NCI-H1436 (cell line): ENCODE measurements at places on chromosomes 2 and 18.

GRCh38 chr18:22816266-22817176 is 116.6 kb upstream of the RBBP8 start:
- DNase-seq, result peak; percentile 39

GRCh38 chr2:161391737-161392506 is 24.2 kb upstream of the TBR1 start:
- DNase-seq, result no peak

- DNase-seq, result no peak
Measured at GRCh38 chr18:66566616-66567015, 37.3 kb downstream of the CDH19 start.

DNA sequence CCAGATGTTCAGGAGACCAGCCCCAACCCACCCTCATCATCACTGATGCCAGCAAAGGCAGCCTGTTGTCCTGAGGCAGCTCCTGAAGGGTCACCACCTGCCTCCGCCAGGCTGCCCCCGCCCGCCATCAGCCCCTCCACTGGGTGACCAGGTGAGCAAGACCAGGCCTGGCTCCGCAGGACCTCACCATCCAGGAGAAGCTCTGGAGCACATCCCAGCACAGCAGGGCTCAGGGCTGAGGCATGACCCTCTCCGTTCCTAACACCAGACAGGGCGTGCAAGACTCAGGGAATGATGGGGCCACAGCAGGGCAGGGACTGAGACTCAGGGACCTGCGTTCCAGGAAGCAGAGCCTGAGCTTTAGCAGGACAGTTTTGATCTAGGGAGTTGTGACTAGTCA is 218.8 kb upstream of the RAB6C start:
- no peak for DNase-seq

GRCh38 chr18:75089748-75090327 is 119.1 kb downstream of the PTGR3 start:
- no peak for DNase-seq

GRCh38 chr18:34867520-34867919 is 157.4 kb downstream of the DTNA start:
- DNase-seq, result peak; percentile 48

DNA sequence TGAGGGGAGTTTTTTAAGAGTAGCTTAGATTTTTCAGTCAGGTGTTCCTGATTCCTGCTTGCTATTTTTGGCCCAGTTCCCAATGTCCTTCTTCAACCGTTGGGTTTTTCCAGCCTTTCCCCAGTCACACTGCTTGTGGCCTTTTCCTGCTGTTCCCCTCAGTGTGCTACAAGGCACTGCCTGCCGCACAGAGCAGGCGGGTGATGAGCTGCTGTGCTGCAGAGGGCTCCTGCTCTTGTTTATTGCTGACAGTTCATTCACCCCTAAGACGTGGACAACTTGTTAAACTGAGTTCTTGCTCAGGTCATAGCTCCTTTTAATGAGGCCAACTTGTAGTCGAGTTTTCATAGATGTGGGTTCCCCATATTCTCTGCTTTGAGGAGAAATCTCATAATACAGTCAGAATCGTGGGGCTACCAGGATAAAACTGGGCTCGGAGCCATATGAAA is 20.6 kb downstream of the EIF4E2 start:
- DNase-seq, result no peak

- DNase-seq, result no peak
Measured at GRCh38 chr2:150459281-150459680, 28.2 kb downstream of the RND3 start.

GRCh38 chr18:31671951-31672350 is 12.4 kb downstream of the B4GALT6 start:
- no peak for DNase-seq

- no peak for DNase-seq
Measured at GRCh38 chr2:85888020-85888683, 638 bp downstream of the ST3GAL5 start.

GRCh38 chr2:101961338-101962191 is 30.2 kb upstream of the IL1R2 start:
- no peak for DNase-seq

DNA sequence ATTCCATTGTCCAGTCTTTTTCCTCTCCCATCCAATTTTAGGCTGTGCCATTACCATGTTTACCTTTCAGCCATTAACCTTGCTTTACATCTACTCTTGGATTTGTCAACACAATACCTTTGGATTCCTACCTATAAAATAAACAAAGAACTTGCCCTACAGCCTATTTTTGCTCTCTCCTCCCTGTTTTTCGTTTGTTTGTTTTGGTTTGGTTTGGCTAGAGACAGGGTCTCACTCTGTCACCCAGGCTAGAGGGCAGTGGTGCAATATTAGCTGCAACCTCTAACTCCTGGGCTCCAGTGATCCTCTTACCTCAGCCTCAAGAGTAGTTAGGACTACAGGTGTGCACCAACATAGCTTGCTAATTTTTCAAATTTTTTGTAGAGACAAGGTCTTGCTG is 76.1 kb downstream of the SP100 start:
- no peak for DNase-seq

- DNase-seq, result no peak
Measured at GRCh38 chr2:217920879-217921603, 81.8 kb downstream of the TNS1 start.

- no peak for DNase-seq
Measured at GRCh38 chr2:222025881-222026271, 272.9 kb downstream of the PAX3 start.

GRCh38 chr2:17136231-17136630 is 382.0 kb downstream of the RAD51AP2 start:
- DNase-seq, result no peak

GRCh38 chr2:16071865-16072637 is 131.7 kb downstream of the MYCN start:
- DNase-seq, result no peak

- DNase-seq, result no peak
Measured at GRCh38 chr18:24443870-24444269, 16.6 kb upstream of the HRH4 start.

GRCh38 chr2:116718451-116718850 is 1096.0 kb upstream of the DDX18 start:
- DNase-seq, result no peak
